ENCODE measurements at places on chromosomes 5 and 9. TPM values are rescaled to one million over a fixed set of nuclear protein-coding genes. Genes with fewer than 3 reads are reported as not detected.
A peak's percentile ranks its signal among the peaks of the same experiment; 100 is the strongest.

Gene C5orf63
- total RNA-seq: 9.8 TPM

DNA sequence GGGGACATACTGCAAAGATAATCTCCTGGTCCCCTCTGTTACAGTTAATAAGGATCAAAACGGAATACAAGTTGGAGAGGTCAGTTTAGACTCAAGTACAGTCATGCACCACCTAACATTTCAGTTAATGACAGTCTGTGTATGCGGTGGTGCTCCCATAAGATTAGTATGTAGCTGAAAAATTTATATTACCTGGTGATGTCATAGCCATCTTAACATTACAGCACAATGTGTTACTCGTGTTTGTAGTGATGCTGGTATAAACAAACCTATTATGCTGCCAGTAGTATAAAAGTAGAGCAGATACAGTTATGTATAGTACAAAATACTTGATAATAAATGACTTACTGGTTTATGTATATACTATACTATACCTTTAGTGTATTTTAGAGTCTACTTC is 207.9 kb downstream of the GDNF start:
- no peak overlapping the region for H3K4me3 ChIP-seq
- DNase-seq: no peak
- no peaks in the 10 kb centered on the region for H3K36me3 ChIP-seq
- no peak overlapping the region for H3K27ac ChIP-seq
- no peaks in the 10 kb centered on the region for H3K27me3 ChIP-seq

Gene CDC25C
- total RNA-seq: 14.1 TPM

DNA sequence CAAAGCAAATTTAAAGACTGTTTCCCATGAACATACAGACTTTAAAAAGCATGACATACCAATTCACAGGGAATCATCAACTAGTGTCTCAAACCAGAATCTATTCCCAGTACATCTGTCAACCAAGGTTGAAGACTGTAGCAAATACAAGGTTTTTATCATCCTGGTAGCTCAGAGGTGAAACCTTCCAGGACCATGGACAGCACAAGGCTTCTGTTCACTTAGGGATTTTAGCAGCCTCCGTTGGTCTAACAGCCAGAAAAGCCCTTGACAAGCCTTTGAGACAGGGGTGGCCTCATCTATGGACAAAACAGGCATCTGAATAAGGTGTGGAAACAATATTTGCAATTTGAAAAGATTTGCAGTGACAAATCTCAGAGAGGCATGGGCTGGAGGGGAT is 119.0 kb downstream of the TRIM32 start:
- H3K36me3 ChIP-seq: no peaks in the 10 kb centered on the region
- no peaks in the 10 kb centered on the region for H3K27me3 ChIP-seq
- H3K4me1 ChIP-seq: no peaks in the 10 kb centered on the region
- H3K27ac ChIP-seq: no peak overlapping the region
- DNase-seq: no peak

DNA sequence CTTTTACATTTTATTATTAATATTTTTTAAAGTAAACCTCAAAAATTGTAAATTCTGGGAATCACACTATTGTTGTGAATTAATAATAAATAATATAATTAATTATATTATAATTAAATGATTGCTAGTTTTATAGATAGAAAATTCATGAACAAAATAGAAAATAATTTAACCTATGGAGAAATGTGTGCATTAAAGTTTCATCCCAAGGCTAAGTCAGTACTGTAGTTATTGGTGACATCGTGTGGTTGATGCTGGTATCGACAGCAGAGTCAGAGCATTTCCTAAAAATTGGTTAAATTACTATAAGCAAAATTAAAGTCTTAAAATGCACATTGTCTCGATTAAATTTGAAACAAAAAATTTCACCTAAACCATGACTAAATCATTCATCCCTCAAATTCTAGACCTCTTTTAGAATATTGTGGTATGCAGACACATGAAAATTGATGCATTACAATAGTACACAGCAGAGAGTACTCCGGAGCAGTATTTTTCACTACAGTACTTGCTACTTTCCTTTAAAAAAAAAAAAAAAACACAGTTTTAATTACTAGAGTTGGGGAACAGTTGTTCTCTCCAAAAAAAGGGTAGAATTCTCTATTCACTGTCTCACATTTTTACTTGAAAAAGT is 73.9 kb downstream of the RORB start:
- H3K27me3 ChIP-seq: no peaks in the 10 kb centered on the region
- peak; percentile 17 for DNase-seq
- H3K4me3 ChIP-seq: no peak overlapping the region
- H3K27ac ChIP-seq: no peak overlapping the region
- H3K36me3 ChIP-seq: no peaks in the 10 kb centered on the region

Gene PRUNE2
- 0.18 TPM for total RNA-seq

GRCh38 chr9:27800692-27801370 is 227.6 kb upstream of the C9orf72 start:
- H3K4me1 ChIP-seq: no peaks in the 10 kb centered on the region
- H3K27me3 ChIP-seq: no peaks in the 10 kb centered on the region
- H3K36me3 ChIP-seq: no peaks in the 10 kb centered on the region
- DNase-seq: no peak
- no peak overlapping the region for H3K27ac ChIP-seq
- no peak overlapping the region for H3K4me3 ChIP-seq

- H3K27ac ChIP-seq: no peak overlapping the region
- H3K4me1 ChIP-seq: no peaks in the 10 kb centered on the region
- no peaks in the 10 kb centered on the region for H3K36me3 ChIP-seq
- H3K4me3 ChIP-seq: no peak overlapping the region
These were observed 108.6 kb upstream of the RAD23B start for GRCh38 chr9:107174441-107174840.

Gene PDE6A
- 0.33 TPM for total RNA-seq

DNA sequence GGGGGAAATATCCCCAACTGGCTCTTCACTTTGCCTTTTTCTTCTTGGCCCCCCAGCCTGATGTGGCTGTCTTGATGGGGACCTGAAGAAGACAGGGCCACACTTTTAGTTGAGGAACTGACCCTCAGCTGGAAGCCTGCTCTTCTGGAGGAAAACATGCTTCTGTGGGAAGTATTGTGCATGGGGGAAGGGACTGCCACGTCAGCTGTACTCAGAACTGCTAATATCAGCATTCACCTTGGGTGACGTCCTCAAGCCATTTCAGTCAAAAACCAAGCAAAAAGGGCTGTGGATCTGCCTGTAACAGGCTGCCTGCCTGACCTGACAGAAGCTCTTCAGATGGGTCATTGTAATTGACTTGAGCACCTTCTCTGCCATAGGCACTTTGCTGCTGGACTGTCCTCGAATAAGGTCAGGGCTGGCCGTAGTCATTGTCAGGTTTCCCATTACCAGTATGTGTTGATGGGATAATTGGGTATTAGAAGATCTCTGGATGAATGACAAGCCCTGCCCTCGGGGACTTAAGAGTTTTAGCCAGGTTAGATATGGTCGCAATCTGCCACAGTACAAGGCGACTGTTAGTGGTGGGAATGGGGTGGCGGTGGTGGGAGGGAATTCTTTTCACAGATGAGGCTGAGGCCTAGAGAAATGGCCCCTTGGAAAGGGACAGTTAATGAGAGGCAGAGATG is 10.4 kb downstream of the RAI14 start:
- no peak for DNase-seq
- no peaks in the 10 kb centered on the region for H3K27me3 ChIP-seq
- H3K36me3 ChIP-seq: no peaks in the 10 kb centered on the region
- no peaks in the 10 kb centered on the region for H3K4me1 ChIP-seq
- no peak overlapping the region for H3K27ac ChIP-seq

Gene PSAT1
- total RNA-seq: 71.8 TPM

DNA sequence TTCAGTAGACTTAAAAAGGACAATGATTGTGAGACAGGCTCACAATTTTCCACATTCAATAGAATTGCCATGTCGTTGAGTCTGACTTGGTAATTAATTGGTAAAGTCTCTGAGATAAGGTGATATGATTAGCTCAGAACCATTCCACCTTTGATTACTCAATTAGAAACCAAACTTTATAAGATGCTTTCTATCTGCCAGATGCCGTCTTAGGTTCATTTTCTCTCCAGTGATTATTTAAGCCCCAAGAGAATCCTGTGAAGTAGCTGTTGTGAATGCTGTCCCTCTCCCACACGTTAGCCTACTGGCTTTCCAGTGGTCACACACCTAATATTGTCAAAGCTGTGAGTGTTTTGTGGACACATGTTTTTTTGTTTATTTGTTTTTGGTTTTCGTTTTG is 528.9 kb upstream of the ZNF462 start:
- DNase-seq: no peak
- H3K4me3 ChIP-seq: no peak overlapping the region
- H3K4me1 ChIP-seq: no peaks in the 10 kb centered on the region
- H3K36me3 ChIP-seq: no peaks in the 10 kb centered on the region
- H3K27ac ChIP-seq: no peak overlapping the region

Gene ABCA1
- total RNA-seq: 2.6 TPM

Data from Panc1 (cell line).